Mesothelial cell of epicardium (in vitro differentiated cells): ENCODE measurements at places on chromosomes 11 and 22.

DNA sequence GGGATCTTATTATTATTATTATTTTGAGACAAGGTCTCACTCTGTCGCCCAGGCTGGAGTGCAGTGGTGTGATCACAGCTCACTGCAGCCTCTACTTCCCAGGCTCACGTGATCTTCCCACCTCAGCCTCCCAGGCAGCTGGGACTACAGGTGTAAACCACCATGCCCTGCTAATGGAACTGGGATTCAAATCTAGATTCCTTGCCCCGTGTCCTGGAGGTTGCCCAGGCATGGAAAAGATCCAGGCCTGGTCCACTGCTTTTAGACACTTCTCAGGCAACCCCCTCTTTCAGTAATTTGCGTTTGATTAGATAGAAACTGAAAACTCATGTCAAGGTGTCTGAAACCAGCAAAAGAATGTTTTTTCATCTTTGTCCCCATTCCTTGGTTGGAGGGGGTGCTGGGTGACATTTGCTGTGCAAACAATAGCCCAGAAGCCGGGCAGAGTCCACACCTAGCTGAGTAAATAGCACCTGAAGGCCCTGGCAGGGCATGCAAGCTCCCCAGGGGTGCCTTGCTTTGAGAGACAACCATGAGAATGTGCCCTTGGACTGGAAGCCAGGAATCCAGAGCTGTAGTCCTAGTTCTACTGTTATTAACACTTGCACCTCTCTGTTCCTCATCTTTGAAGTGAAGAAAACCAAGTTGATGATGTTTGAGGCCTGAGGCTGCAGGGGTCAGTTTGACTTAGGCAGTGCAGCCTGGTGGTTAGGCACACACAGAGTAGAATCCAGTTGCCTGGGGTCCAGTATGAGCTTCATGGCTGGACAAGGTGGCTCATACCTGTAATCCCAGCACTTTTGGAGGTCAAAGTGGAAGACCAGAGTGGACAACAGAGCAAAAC lies 19.1 kb upstream of the XBP1 start:
- H3K4me3 ChIP-seq, result no peak overlapping the region
- peak overlapping the region; percentile 83 for H3K27ac ChIP-seq
- peaks cover 20% of the 10 kb centered on the region for H3K4me1 ChIP-seq
- H3K36me3 ChIP-seq, result peaks cover 1% of the 10 kb centered on the region

GRCh38 chr11:19995145-19995544 lies 165.1 kb downstream of the DBX1 start:
- H3K27ac ChIP-seq, result no peak overlapping the region
- peaks cover 29% of the 10 kb centered on the region for H3K4me1 ChIP-seq
- H3K27me3 ChIP-seq, result no peaks in the 10 kb centered on the region
- no peak for DNase-seq

GRCh38 chr22:25070956-25071355 lies 118.4 kb downstream of the KIAA1671 start:
- DNase-seq, result no peak
- no peaks in the 10 kb centered on the region for H3K36me3 ChIP-seq
- H3K27me3 ChIP-seq, result no peaks in the 10 kb centered on the region
- H3K27ac ChIP-seq, result peak overlapping the region; percentile 94

DNA sequence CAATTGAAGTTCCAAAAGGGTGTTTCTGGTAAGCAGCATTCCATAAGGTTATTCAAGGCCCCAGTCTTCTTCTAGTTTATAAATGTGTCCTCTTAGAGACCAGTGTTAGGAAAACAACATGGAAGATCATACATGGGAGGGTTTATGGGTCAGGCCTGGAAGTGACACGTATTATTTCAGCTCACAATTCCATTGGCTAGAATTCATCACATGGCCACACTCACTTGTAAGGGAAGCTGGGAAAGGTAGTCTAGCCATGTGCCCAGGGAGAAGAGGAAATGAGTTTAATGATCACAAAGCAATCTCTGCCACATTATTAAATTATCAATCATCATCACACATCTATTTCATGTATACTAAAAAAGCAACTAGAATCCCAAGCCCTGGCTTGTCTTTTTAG lies 181.7 kb upstream of the TBCEL start:
- DNase-seq, result no peak
- H3K4me1 ChIP-seq, result peaks cover 2% of the 10 kb centered on the region
- peaks cover 24% of the 10 kb centered on the region for H3K27me3 ChIP-seq
- no peaks in the 10 kb centered on the region for H3K36me3 ChIP-seq
- H3K27ac ChIP-seq, result no peak overlapping the region
- H3K4me3 ChIP-seq, result no peak overlapping the region

GRCh38 chr11:121576531-121576930 lies 123.8 kb upstream of the SORL1-AS1 start:
- peaks cover 6% of the 10 kb centered on the region for H3K4me1 ChIP-seq
- peaks cover 3% of the 10 kb centered on the region for H3K27me3 ChIP-seq
- H3K27ac ChIP-seq, result no peak overlapping the region
- H3K36me3 ChIP-seq, result peaks cover 37% of the 10 kb centered on the region

DNA sequence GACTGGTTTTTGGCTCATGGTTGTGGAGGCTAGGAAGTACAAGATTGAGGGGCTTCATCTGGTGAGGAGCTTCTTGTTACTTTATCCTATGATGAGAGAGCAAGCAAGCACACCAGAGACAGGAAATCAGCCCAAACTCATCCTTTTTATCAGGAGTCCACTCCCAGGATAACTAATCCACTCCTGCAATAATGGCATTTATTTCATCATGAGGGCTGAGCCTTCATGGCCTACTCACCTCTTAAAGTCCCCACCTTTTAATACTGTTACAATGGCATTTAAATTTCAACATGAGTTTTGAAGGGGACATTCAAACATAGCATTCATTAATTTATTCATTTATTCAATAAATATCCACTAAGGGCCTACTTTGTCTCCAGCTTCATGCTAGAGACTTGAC lies 60.9 kb downstream of the PARVA start:
- peaks cover 28% of the 10 kb centered on the region for H3K36me3 ChIP-seq
- no peaks in the 10 kb centered on the region for H3K27me3 ChIP-seq
- H3K4me1 ChIP-seq, result peaks cover 31% of the 10 kb centered on the region
- H3K4me3 ChIP-seq, result no peak overlapping the region

DNA sequence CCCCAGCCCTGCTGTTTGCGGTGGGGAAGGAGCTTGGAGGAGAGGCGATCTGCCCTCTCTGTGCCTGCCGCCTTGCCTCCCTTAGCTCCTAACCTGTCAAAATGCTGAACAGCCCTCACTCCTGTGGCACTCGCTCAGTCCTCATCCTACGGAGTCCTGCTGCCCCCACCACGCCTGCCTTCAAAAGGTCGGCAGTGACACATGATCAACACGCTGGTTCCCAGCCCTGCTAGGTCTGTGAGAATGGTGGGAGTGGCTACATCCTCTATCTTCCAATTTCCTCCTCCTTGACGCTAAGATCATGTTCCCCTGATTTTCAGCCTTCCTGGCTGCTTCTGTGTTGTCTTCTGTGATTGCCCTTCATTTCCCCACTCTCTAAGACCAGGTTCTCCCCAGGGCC lies 120.2 kb upstream of the TBCEL start:
- H3K36me3 ChIP-seq, result no peaks in the 10 kb centered on the region
- H3K4me3 ChIP-seq, result no peak overlapping the region
- H3K4me1 ChIP-seq, result peaks cover 13% of the 10 kb centered on the region
- peaks cover 7% of the 10 kb centered on the region for H3K27me3 ChIP-seq

- no peaks in the 10 kb centered on the region for H3K27me3 ChIP-seq
- H3K36me3 ChIP-seq, result peaks cover 47% of the 10 kb centered on the region
- no peak overlapping the region for H3K4me3 ChIP-seq
- peaks cover 24% of the 10 kb centered on the region for H3K4me1 ChIP-seq
- DNase-seq, result no peak
- H3K27ac ChIP-seq, result no peak overlapping the region
These were observed 10.8 kb downstream of the AHNAK start for GRCh38 chr11:62535802-62536201.

GRCh38 chr11:37422511-37422910 lies 824.5 kb upstream of the RAG2 start:
- no peak overlapping the region for H3K27ac ChIP-seq
- H3K4me1 ChIP-seq, result no peaks in the 10 kb centered on the region
- peaks cover 5% of the 10 kb centered on the region for H3K36me3 ChIP-seq
- no peak overlapping the region for H3K4me3 ChIP-seq
- DNase-seq, result no peak

GRCh38 chr22:33864723-33865130 lies 55.5 kb downstream of the LARGE1 start:
- no peak for DNase-seq
- no peak overlapping the region for H3K27ac ChIP-seq
- no peak overlapping the region for H3K4me3 ChIP-seq
- H3K36me3 ChIP-seq, result no peaks in the 10 kb centered on the region
- H3K27me3 ChIP-seq, result no peaks in the 10 kb centered on the region

- no peak for DNase-seq
- no peaks in the 10 kb centered on the region for H3K36me3 ChIP-seq
- peaks cover 9% of the 10 kb centered on the region for H3K4me1 ChIP-seq
- H3K4me3 ChIP-seq, result no peak overlapping the region
- H3K27ac ChIP-seq, result peak overlapping the region; percentile 78
- H3K27me3 ChIP-seq, result no peaks in the 10 kb centered on the region
These were observed 722.2 kb upstream of the TENM4 start for GRCh38 chr11:80163011-80163410.

DNA sequence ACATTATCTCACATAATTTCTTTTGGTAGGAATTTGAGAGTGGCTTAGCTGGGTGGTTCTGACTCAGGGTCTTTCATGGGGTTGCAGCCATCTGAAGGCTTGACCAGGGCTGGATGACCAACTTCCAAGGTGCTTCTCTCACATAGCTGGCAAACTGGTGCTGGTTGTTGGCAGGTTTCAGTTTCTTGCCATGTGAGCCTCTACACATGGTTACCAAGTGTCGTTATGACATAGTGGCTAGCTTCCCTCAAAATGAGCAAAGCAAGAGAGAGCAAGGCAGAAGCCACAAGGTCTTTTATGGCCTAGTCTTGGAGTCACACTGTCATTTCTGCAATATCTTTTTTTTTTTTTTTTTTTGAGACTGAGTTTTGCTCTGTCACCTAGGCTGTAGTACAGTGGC lies 4.2 kb upstream of the TFIP11 start:
- no peaks in the 10 kb centered on the region for H3K36me3 ChIP-seq
- no peak overlapping the region for H3K27ac ChIP-seq
- no peak for DNase-seq
- H3K4me3 ChIP-seq, result no peak overlapping the region

DNA sequence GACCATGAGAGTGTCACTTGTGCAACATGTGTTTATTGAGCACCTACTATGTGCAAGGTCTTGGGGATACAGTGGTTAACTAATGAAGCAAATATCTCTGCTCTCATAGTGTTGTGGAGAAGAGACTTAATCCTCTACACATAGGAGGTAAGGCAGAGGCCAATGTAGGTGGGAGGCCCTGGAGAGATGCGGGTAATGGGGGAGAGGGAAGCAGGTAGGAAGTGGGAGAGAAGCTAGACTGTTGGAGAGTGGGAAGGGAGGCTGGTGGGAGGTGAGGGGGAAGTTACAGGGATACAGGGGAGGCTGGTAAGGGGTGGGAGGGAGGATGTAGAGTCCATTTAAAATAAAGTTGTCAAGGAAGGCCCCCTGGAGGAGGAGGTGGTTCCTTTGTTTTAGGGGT lies 240.0 kb downstream of the MIAT start:
- H3K4me1 ChIP-seq, result peaks cover 20% of the 10 kb centered on the region
- DNase-seq, result no peak
- no peak overlapping the region for H3K27ac ChIP-seq
- no peak overlapping the region for H3K4me3 ChIP-seq
- H3K36me3 ChIP-seq, result no peaks in the 10 kb centered on the region

DNA sequence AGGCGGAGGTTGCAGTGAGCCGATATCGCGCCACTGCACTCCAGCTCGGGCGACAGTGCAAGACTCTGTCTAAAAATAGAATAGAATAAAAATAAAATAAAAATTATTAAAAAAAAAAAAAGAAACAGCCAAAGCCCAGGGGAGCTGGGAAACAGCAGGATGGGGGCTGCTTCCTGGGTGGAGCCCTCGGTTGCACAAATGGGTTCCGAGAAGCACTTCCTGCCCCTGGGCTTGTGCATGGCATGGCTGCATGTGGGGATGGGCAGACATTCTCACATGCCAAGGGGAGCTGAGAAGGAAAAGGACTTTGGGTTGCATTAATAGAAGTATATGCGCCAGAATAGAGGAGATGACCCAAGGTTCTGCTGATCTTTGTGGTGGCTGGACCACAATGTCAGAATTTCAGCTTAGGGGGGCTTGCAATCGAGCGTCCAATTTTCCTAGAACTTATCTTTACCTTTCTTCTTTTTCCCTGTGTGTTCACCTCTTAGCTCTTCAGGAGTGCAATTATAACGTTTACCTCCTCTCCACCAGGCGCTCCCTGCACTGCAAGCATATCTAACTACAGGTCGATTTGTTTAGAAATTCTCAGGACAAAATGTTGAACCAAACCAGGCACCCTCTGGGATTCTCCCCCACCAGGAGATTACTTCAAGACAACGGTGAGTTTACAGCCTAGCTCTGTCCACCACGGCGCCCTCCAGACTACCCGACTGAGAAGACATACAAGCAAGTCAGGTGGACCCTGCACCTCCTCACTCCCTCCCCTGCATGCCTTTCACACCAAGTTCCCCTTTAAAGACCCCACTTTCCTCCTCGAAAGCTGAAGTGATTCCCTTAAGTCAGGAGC lies 53.2 kb downstream of the SHISAL1 start:
- no peaks in the 10 kb centered on the region for H3K36me3 ChIP-seq
- no peak overlapping the region for H3K4me3 ChIP-seq
- H3K4me1 ChIP-seq, result peaks cover 5% of the 10 kb centered on the region
- DNase-seq, result peak; percentile 6

- H3K4me1 ChIP-seq, result peaks cover 23% of the 10 kb centered on the region
- H3K4me3 ChIP-seq, result no peak overlapping the region
- no peak for DNase-seq
- no peaks in the 10 kb centered on the region for H3K27me3 ChIP-seq
These were observed 529 bp downstream of the GRAMD4 start for GRCh38 chr22:46620588-46621242.

GRCh38 chr11:124902616-124903015 lies 5.0 kb upstream of the ROBO4 start:
- no peak overlapping the region for H3K27ac ChIP-seq
- peaks cover 62% of the 10 kb centered on the region for H3K27me3 ChIP-seq

DNA sequence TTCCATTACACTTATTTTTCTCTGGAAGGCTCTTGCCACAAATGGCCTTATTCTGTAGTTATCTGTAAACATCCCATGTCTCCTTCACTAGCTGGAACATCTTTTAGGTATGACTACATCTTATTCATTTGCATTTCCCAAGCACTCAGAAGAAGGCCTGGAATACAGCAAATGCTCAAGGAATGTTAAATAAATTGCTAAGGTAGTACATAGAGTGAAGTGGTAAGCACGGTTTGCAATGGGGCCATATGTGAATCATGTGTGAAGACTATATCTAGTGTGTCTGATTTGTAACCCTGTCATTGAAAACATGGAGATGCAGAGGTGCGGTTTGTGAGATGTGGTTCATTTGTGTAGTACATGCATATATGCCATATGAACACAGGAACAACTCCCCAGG lies 33.5 kb downstream of the GDPD4 start:
- H3K27me3 ChIP-seq, result peaks cover 10% of the 10 kb centered on the region
- H3K4me3 ChIP-seq, result no peak overlapping the region
- H3K36me3 ChIP-seq, result peaks cover 4% of the 10 kb centered on the region
- no peak for DNase-seq
- no peak overlapping the region for H3K27ac ChIP-seq
- H3K4me1 ChIP-seq, result no peaks in the 10 kb centered on the region

- H3K36me3 ChIP-seq, result peaks cover 1% of the 10 kb centered on the region
- DNase-seq, result no peak
- H3K27ac ChIP-seq, result peak overlapping the region; percentile 6
- no peaks in the 10 kb centered on the region for H3K27me3 ChIP-seq
- peaks cover 27% of the 10 kb centered on the region for H3K4me1 ChIP-seq
- H3K4me3 ChIP-seq, result no peak overlapping the region
These were observed 301.1 kb downstream of the GUCY1A2 start for GRCh38 chr11:106717222-106717621.
